Activated CD4-positive, alpha-beta memory T cell treated with anti-CD3 and anti-CD28 coated beads for 36 hours (primary cell): ENCODE measurements at places on chromosomes 11 and 22. TPM values are rescaled to one million over a fixed set of nuclear protein-coding genes. Genes with fewer than 3 reads are reported as not detected.

USP28 gene
- 41.7 TPM for total RNA-seq

DNA sequence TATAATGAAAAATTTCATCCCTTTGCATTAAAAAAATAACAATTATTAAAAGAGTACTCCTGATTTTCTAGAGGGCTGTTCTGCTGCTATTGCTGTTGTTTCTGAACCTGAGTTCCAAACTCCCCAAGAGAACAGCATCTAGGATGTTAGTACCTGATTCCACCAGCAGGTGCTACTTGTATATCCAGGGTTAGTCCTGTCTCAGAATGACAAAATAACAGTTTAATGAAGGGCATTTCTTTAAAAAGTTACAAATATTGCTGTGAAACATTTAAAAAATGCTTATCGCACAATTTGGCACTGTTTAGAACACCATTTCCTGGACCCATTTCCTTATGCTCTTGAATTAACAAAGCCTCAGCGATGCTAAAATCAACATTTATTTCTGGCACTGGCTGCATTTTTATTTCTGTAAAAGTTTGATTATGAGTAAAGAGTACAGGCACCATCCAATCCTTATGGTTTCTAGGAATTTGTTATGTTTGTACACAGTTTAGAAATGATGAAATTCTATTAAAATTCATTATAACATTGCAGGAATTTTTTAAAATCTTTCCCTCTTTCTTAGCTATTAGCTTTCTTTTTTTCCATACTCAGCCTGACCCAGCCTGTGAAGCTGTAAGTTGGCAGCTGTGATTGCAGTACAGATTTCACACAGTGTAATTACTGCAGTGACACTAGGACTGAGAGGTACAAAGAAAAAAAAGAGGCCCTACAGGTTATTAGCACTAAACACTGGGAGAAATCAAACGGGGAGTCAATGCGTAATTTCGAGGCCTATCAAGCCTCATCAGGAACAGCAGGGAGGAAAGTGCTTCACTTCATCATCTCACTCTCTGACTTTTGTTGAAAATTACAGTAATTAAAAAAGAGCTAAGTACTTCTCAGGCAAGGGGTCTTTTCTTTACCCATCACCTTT lies 208.8 kb downstream of the DCDC1 start:
- H3K27ac ChIP-seq, result no peak overlapping the region
- no peaks in the 10 kb centered on the region for H3K4me1 ChIP-seq
- peaks cover 4% of the 10 kb centered on the region for H3K27me3 ChIP-seq
- no peaks in the 10 kb centered on the region for H3K36me3 ChIP-seq
- no peak for DNase-seq

AHNAK gene
- total RNA-seq, result 85.2 TPM

SERPING1 gene
- not detected for total RNA-seq

TRIOBP gene
- total RNA-seq, result 26.8 TPM

DNA sequence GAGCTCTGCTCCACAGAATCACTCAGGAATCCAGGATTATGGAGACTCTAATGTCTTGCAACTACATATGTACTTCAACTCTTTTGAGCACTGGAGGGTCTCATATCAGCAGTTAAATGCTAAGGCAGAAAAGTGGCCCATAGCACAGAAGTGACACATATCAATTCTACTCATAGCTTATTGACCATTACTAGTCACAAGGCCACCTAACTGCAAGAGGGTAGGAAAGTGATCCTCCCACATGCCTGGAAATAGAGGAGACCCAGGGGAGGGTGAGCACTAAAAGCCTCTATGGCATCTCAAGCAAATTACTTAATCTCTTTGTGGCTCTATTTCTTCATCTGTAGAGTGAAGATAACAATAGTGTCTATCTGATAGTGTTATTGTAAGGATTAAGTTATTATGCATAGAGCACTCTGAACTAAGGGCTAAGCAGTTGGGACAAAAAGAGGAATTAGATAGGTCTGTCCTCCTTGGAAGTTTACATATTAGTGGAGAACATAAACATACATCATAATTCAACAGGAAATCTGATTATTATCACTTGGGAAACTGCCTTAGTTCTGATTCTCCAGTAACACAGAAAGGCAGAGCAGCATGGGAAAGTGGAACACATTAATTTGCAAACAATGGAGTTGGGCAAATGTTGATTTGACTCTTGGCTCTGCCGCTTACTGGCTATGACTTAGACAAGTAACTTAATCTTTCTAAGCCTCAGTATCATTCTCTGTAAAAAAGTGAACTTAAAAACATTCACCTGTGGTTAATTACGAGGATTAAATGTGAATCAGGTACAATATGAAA lies 25.1 kb upstream of the USP47 start:
- no peaks in the 10 kb centered on the region for H3K36me3 ChIP-seq
- H3K27ac ChIP-seq, result no peak overlapping the region
- no peaks in the 10 kb centered on the region for H3K4me1 ChIP-seq
- no peak overlapping the region for H3K4me3 ChIP-seq
- peaks cover 4% of the 10 kb centered on the region for H3K27me3 ChIP-seq

OR8G1 gene
- total RNA-seq, result not detected

MAPK8IP2 gene
- 0.19 TPM for total RNA-seq

UBQLNL gene
- not detected for total RNA-seq

DNA sequence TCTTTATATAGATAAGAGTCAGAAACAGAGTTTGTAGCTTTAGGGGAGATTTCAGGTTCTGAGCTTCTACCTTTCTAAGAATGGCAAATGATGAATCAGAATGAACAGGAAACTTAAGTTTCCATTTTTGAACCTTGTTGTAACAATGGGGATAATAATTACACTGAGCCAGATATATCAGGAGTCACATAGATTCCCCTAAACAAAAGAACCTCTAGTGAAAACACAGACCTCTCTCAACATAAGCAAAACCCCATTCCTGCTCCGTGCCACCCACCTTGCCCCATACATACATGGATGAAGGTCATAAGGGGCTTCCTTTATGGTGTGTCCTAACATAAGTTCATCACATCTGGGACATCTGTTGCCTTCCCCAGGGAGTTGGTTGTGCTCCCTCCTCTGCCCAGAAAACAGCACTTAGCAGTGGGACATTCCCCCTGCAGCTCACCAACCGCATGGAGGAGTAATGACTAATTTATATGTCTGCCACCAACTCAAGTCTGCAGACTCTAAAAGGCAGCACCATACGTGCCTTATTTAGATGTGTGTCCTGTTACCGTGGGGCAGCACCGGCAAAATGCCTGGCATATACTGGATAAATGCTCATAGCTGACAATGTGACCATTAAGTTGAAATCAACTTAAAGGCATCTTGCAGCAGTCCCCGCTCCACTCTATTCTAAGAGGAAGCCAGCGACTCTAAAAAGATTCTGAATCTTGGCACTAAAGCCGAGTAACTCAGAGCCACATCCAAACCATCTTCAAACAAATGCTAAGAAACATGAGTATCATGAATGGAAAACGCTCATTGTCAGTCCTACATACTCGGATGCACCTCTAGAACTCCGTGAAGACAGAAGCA lies 8.0 kb downstream of the JAML start:
- peak overlapping the region; percentile 97 for H3K27ac ChIP-seq
- DNase-seq, result peak; percentile 78
- peaks cover 97% of the 10 kb centered on the region for H3K4me1 ChIP-seq

SELENOH gene
- total RNA-seq, result 252 TPM

DNA sequence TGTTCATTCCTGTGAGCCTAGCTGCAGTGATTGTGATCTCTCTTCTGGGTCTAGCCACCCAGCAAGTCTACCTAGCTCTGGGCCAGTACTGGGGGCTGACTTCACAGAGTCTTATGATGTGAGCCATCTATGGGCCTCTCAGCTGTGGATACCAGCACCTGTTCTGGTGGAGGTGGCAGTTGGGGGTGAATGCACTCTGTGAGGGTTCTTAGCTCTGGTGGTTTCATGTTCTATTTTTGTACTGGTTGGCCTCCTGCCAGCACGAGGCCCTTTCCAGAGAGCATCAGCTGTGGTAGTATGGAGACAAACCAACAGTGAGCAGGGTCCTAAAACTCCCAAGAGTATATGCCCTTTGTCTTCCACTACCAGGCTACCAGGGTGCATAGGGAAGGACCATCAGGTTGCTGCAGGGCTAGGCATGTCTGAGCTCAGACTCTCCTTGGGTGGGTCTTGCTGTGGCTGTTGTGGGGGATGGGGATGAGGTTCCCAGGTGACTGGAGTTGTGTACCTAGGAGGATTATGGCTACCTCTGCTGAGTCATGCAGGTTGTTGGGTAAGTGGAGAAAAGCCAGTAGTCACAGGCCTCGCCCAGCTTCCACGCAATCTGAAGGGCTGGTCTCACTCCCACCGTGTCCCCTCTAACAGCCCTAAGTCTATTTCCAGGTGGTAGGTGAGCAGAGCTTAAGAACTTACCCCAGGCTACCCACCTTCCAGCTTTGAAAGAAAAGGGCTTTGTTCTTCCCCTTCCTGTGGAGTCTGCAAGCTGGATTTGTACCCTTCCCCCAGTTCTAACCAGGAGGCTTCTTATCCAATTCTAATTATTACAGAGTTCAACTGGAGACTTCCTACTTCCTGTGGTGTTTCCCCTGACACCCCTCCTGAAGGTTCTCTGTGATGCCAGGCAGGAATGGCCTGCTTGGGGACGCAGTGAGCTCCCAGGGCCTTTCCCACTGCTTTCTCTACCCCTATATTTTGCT lies 250.7 kb downstream of the LUZP2 start:
- H3K4me1 ChIP-seq, result no peaks in the 10 kb centered on the region
- H3K4me3 ChIP-seq, result no peak overlapping the region
- DNase-seq, result no peak
- no peaks in the 10 kb centered on the region for H3K27me3 ChIP-seq
- no peak overlapping the region for H3K27ac ChIP-seq

- no peak overlapping the region for H3K27ac ChIP-seq
- H3K4me1 ChIP-seq, result no peaks in the 10 kb centered on the region
- peak; percentile 56 for DNase-seq
- no peak overlapping the region for H3K4me3 ChIP-seq
- no peaks in the 10 kb centered on the region for H3K36me3 ChIP-seq
Observed at GRCh38 chr11:26276798-26277424, 55.0 kb upstream of the ANO3 start.

SPDYC gene
- total RNA-seq, result not detected

DNA sequence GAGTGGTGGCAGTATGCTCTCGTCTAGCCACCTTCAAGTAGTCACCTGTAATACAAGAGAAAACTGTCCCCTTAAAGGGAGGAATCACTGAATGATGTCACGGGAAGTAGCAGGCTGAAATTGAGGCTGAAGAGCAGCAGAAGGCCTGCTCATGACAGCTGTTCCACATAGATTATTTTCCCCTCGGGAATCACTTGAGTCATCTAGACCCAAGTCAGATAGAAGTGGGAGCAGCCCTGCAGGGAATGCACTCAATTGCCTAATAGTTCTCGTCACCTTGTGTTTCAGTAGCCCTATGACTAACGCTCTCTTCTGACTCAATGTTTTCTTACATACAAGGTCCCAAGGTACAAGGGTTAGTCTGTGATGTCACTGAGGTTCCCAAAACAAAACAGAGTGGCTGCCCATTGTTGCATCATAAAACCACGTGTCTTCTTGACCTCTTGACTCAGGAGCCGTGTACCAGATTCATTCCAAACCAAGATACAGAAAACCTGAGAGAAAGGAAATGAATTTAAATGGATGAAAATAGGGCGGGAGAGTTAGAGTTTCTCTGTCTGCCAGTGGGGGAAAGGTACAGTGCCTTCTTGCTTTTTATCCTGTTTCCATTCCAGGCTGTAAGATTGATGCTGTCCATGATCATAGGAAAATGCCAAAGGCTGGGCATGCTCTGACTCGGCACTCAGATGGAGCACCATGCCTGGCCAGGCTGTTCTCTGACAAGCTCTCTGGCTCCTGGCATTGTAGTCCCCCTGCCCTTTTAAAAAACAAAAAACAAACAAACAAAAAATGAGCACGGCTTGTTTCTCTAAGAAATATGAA lies 21.6 kb upstream of the C11orf96 start:
- H3K27ac ChIP-seq, result no peak overlapping the region
- no peak overlapping the region for H3K4me3 ChIP-seq
- H3K4me1 ChIP-seq, result peaks cover 20% of the 10 kb centered on the region

DDI1 gene
- total RNA-seq, result not detected

DNA sequence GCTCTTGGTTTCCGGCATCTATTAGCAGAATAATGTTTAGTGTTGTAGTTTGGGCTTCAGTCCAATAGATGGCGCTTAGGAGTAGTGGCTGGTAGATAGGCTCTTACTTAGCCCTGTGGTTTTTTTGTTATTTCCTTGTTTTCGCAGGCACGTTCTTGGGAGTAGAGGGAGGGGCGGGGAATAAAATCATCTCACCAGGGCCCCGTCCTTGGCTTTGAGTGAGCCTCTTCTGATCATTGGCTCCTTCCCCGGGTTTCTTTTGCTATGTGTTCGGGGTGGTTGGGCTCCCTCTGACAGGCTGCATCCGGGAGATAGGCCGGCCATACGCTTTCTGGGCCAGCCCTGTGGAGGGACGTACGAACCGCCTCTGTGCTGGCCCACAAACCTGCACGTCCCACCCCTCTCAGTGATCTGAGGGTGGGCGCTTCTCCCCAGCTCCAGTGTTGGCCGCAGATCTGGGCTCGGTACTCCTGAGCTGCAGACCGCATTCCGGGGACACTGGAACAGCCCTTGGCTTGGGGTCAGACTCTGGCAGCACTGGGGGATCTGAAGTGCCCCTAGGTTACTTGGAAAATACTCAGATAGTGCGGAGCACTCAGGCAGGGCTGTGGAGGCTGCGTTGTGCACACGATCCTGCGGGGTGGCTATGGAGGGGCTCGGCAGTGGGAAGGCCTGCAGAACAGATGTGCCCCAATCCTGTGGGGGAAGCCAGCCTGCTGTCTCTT lies 217.0 kb downstream of the DYNC2H1 start:
- H3K27ac ChIP-seq, result no peak overlapping the region
- H3K4me3 ChIP-seq, result no peak overlapping the region
- no peaks in the 10 kb centered on the region for H3K36me3 ChIP-seq
- no peaks in the 10 kb centered on the region for H3K27me3 ChIP-seq
- no peak for DNase-seq
- H3K4me1 ChIP-seq, result peaks cover 6% of the 10 kb centered on the region

DNA sequence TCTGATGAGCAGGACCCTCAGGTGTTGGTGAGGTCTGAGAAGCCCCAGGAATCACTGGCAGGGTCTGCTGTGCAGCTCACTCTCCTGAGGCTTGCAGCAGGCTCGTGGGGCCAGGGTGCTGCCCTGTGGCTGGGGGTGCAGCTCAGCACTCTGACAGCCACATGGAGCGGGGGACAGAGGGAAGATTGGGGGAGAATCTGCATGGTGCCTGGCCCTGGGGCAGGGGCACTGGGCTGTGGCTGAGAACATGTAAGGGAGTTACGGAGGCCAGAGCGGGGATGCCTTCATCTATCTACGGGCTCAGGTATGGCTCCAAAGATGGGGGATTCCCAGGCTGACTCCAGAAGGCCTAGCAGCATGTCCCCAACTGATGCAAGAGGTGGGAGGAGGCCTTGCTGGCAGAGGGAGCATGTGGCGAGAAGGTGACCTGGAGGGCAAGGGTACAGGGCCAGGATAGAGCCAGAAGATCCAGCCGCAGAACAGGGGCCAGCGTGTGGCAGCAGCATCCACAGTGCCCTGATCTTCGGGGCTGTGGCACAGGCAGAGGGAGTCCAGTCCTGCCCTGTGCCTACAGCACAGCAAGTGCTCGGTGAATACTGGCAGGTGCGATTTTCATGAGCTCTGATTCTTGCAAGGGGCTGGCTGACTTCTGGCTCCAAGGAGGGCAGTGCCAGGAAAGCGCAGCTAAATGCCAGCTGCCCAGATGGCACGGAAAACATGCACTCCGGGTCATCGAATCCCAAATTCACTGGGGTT lies 184.7 kb downstream of the CTTN start:
- H3K27me3 ChIP-seq, result peaks cover 7% of the 10 kb centered on the region
- H3K27ac ChIP-seq, result no peak overlapping the region
- no peak overlapping the region for H3K4me3 ChIP-seq
- H3K4me1 ChIP-seq, result no peaks in the 10 kb centered on the region
- DNase-seq, result no peak

OR2AT4 gene
- not detected for total RNA-seq

MRGPRX3 gene
- total RNA-seq, result not detected

- H3K36me3 ChIP-seq, result no peaks in the 10 kb centered on the region
- no peak overlapping the region for H3K27ac ChIP-seq
- no peak for DNase-seq
- H3K4me3 ChIP-seq, result no peak overlapping the region
- peaks cover 6% of the 10 kb centered on the region for H3K4me1 ChIP-seq
Observed at GRCh38 chr11:57434640-57435546, 8.0 kb upstream of the SLC43A3 start.
